ENCODE measurements at places on chromosomes 16 and 17.

DNA sequence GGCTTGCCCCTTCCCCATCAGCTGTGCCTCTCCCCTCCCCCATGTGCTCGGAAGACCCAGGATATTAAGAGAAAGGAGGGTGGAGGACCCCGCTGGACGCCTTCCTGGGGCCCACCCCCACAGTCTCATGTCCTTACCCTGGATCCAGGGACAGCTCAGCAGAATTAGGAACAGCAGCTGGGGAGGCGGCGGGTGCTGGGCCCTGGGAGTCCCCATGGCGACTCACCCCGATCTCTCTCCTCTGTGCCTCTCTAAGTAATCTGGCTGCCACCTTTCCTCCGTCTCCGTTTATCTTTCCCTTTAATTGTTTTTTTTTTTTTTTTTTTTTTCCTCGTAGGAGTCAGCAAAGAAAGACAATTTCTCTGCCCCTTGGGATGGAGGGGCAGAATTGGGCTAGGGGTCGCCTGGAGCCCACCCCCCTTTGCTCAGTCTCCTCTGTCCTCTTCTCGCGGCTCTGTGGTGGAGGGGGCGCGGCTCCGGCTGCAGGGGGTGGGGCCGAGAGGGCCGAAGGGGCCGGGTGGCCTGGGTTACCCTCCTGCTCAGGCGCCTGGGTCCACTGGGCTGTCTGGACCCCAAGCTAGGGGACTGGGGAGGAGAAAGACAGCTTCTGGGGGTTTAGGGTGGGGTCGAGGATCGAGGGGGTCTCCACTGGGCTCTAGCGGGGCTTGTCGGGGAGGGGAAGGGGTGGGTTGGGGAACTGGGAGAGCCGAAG, 390 bp downstream of the SEZ6L2 start:
- DNase-seq: no peak

DNA sequence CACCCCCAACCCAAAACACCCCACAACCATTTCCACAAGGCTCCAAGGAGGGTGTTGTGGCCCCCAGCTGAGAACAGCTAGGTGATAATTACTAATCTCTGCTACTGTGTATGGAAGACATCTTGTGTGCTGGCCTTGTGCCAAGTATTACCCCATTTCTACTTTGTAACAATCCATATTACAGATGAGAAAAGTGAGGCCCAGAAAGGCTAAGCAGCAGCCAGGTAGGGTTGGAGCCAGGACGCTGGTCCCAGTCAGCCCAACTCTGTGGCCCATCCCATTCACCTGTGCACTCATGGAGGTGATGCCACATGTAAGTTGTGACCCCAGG, 12.4 kb upstream of the PEMT start:
- DNase-seq: no peak

GRCh38 chr17:1928976-1929375, 96.2 kb downstream of the RTN4RL1 start:
- DNase-seq: no peak

DNA sequence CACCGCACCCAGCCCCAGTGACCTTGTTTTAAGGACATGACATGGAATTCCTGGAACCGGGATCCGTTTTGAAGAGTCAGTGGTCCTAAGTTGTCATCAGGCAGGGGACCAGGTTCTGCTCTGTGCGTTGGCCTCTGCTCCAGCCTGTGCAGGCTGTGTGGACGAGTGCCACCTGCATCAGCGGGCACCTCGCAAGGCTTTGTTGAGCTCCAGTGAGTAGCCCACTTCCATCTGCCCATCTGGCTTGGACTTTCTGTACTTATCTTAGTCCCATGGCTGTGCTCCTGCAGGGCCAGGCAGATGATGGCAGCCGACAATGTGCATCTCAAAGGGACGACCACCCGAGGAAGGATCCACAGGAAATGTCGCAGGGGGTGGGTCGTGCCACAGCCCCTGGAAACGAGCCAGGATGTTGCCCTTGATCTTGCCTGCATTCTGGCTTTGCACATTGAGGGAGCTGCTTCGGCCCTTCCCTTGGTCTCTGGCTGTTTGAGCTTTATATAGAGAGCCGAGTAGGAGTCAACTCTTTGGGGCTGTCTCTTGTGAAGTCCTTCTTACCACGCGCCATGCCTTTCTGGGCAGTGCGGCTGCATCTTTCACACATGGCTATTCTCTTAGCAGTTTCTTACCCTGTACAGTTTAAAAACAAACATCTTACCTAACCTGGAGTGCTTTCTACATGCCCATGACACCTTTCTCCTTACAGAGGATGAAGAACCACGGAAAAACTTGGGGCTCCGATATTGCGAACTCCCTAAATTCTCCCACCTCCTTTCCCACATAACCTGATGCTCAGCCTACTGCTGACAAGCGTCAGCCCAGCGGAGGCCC, 18.3 kb downstream of the KIAA0513 start:
- DNase-seq: no peak

DNA sequence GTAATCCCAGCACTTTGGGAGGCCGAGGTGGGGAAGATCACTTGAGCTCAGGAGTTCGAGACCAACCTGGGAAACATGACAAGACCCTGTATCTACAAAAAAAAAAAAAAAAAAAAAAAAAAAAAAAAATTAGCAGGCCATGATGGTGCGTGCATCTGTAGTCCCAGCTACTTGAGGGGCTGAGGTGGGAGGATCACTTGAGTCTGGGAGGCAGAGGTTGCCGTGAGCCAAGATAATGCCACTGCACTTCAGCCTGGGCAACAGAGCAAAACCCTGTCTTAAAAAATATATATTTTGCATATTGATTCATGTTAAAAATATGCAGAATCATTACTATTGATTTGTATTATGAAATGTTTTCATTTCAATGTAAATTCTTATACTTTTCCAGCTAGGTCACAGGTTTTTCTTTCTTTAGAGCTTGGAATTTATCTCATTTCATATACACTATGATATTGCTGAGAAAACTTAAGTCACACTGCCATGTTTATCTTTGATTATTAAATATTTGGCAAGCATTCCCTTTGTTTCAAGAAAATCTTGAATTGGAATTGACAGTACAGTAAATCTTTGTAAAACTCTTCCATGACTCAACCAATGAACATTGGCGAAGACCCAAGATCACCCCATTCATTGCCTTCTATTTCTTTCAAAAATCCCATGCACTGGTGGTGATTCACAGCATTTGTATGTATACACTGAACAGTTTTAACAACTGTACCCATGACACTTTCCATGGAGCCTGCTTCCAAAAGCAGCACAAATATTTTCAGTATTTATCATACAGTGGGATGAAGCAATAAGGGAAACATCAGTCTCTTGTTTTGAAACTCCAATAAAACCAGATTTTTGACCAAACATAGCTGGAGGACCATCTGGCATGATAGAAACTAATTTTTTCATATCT, 83.5 kb upstream of the TNRC6A start:
- DNase-seq: peak; percentile 98

- peak; percentile 54 for DNase-seq
Measured at GRCh38 chr16:76946879-76947278, 244.1 kb upstream of the MON1B start.

DNA sequence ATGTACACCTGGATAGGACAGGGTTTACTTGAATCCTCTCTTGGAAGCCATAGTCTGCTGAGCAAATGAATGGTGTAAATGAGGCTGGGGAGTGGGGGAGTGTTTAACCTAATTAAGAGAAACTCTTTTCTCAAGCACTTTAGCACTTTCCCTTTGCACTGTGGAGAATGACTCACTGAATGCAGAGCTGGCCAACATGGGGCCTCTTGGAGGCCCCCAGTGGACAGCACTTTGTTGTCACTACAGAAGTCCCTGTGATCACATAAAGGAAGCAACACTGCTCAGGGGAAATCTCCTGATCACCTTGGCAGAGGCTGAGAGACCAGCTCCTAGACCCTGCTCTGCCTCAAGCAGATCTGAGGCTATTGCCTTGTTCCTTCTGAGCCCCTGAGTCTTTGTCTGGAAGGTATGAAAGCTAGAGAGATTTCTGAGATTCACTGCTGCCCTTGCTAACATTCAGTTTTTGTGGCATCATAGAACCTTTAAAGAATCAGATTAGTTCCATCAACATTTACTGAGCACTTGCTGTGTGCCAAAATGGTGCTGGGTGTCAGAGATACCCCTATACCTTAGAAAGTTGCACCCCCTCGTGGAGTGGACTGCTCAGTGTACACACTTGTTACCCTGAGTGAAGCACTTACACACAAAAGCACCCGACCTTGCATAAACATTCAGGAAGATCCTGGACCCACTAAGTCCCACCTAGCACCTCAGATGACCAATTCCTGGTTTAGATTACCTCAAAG, 230.1 kb upstream of the CCL2 start:
- DNase-seq: no peak

DNA sequence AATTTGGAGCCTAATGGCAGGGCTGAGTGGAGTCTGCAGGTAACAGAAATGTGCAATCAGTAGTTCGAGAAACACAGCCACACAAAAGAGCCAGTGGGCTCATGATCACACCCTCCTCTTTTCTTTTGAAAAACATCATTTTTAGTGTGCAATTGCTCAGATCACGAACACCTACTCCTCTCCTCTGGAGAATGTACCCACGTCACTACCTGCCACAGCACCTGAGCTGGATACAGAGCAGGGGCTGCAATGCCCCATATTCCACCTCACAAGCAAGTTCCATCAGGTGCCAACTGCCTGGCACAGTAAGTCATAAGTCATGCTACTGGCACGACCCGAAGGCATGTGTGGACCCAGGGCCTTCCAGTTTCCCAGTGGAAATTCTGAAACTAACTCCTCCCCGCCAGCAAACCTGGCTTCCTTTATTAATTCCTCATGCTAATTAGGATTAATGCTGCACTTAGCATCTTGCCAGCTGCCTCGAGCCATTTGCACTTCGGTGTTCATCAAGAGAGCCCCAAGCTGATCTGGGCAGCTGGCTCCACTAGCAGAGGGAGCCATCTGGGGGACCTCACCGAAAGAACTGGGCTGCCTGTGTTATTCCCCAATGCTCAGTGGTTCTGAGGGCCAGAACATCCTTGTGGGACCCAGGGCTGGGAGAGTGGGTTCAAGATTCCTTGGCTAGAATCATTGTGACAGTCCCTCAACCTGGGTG, 2.4 kb downstream of the CACNG4 start:
- no peak for DNase-seq

- DNase-seq: no peak
Measured at GRCh38 chr16:48272837-48273421, 25.6 kb upstream of the ABCC11 start.

DNA sequence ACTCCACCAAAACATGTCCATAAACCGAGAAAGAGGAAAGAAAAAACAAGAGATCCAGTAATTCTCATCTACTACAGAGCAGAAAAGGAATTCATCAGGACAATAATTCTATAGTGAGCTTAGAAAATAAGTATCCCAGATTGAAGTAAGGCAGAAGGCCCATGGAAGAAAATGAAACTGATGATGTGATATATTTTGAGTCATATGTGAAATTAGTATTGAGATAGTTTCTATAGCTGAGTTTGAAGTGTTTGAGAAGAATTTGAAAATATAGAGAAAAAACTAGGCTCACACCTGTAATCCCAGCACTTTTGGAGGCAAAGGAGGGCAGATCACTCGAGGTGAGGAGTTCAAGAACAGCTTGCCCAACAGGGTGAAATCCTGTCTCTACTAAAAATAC, 19.7 kb downstream of the LUC7L3 start:
- DNase-seq: no peak

- DNase-seq: peak; percentile 41
Measured at GRCh38 chr17:42744283-42744805, 496 bp downstream of the EZH1 start.

Measured in GM04504 (cell line).